Stimulated activated CD8-positive, alpha-beta memory T cell treated with anti-CD3 and anti-CD28 coated beads, Interleukin-2, amount 100 ng/mL, for 1 hour (primary cell): ENCODE measurements at places on chromosomes 7 and 10.

DNA sequence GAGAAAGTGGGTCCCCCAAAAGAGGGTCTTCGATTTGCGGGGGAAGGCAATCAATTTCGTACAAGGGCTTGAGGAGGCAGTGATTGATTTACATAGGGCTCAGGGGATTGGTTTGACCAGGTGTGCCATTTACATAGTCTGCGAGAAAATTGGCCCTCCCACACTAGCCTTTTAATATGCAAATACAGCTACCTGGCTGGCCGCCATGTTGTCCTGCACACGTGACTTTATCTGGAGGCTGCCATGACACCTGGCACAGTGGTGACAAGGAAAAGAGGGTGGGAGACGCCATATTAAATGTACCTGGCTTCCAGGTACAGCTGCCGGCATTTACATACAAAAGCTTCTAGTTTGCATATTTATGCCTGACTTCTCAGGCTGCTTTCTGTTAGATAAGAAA lies 1577.2 kb upstream of the LRRTM3 start:
- no peak for DNase-seq

- DNase-seq = no peak
These were observed 79.6 kb downstream of the HGF start for GRCh38 chr7:81690251-81690650.

DNA sequence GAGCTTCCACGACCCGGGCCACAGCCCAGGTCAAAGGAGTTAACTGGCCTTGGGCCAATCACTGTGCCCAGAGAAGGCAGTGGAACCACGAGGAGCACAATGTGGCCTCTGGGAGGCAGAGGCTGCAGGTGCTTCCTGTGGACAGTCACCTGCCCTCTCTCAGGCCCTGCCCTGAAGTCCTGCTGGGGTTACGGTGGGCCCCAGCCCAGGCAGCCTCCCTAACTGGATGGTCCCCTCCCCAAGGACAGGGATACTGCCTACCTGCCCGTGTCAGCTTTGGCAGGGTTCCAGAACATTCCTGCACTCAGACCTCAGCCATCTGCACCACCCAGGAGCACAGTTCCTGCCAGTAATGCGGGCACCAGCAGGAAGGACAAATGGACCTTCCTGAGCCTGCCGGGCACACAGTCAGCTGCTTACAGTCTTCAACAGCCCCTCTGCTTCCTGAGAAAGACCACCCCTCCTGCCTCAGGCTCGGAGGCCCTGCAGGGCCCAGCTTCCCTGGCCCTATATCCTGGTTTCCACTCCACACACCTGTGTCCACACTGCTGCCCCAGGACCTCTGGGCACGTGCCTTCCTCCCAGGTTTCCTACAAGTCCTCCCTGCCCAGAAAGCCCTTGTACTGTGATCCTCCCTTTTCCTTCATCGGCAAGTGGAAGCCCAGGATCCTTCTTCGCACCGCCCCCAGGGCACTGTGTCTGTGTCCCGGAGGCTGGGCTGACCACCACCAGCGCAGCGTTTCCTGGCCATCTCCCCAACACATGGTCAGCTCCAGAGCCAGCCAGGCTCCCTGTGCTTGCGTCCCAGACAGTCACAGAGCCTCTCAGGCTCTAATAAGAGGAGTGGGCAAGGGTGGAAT lies 23.3 kb downstream of the WDR86 start:
- DNase-seq = no peak

GRCh38 chr7:20146451-20146850 lies 70.7 kb downstream of the MACC1 start:
- DNase-seq = no peak

DNA sequence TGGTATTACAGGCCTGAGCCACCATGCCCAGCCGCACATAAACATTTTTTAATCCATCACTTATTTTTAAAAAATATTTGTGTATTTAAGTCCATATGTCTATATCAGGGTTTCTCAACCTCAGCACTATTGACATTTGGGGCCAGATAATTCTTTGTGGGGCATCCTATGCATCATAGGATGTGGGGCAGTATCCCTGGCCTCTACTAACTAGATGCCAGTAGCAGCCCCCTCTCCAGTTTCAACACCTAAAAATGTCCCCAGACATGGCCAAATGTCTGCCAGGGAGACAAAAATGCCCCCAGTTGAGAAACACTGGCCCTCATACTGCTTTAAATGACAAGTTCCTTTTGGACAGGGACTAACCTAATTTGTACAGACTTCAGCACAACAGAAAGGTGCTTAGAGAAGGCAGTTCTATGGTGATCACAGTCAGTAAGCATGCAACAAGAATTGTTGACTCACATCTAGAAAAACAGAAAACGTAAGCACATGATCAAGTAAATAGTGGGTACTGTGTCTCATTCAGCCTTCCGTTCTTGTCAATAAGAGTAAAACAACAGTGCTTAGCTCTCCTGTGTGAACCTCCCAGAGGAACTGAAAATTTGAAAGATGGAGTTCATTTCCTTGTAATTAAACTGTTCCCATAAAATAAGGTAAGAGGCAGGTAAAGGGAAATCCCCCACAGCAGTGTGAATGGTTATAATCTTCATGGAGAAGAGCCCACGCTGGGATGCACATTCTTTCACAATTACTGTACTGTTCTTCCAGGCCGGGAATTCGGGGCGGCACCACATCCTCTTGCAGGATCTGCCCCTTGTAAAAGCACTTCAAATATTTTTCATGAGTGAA lies 17.3 kb upstream of the ADRB1 start:
- DNase-seq = no peak

- no peak for DNase-seq
These were observed 739.6 kb downstream of the CCSER2 start for GRCh38 chr10:85067955-85068354.

- DNase-seq = no peak
These were observed 34.4 kb upstream of the DYNC1I1 start for GRCh38 chr7:95737828-95738505.

DNA sequence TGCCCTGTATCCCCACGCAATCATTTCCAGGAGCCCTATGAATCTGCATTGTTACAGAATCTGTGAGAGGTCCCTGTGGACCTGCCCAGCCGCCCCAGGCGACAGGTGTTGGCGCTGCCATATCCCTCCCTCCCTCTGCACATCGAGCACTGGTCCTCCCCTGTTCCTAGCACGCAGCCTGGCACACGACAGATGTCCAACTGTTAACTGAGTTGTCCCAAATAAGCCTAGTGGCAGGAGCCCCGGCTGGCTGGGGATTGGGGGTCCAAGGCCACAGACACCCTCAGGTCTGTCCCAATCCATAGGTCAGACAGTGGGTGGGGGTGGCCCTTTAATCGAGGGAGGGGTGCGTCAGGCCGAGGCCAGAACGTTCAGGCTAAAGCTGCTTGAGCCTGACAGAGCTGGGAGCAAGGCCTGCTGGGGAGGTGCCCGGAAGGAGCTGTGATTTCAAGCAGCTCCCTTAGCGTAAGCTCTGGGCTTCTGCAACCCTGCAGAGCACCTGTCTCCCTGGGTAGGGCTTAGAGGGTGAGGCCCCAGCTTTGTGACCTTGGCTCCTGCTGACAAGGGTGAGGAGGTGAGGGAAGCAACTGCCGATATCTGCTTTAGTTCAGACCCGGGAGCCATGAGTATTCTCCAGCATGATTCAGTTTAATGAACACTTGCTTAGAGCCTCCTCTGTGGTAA lies 40.1 kb downstream of the ADRA2A start:
- DNase-seq = no peak

GRCh38 chr10:3990307-3990706 lies 205.3 kb upstream of the KLF6 start:
- no peak for DNase-seq

DNA sequence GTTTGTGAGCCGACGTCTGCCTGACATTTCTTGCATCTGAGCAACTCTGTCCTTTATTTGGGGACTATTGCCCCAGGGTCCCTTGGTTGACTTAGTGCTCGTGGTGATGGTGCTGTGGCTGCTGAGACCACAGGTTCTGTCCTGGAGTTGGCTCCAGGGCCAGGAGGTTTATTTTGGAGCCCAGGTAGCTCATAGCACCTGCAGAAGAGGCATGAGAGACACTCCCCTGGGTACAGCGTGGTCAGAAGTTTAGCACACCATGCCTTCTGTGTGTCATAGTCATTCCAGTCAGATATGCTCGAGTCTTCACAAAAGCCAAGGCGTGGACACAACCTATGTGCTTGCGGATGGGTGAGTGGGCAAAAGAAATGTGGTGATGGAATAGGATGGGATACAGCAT lies 496.9 kb downstream of the TCERG1L start:
- DNase-seq = no peak

GRCh38 chr10:76577455-76577854 lies 1060.2 kb downstream of the KCNMA1 start:
- no peak for DNase-seq

- no peak for DNase-seq
These were observed 677.3 kb downstream of the NRG3 start for GRCh38 chr10:82552267-82552666.

GRCh38 chr10:86757113-86757972 lies 924 bp downstream of the BMPR1A start:
- no peak for DNase-seq

DNA sequence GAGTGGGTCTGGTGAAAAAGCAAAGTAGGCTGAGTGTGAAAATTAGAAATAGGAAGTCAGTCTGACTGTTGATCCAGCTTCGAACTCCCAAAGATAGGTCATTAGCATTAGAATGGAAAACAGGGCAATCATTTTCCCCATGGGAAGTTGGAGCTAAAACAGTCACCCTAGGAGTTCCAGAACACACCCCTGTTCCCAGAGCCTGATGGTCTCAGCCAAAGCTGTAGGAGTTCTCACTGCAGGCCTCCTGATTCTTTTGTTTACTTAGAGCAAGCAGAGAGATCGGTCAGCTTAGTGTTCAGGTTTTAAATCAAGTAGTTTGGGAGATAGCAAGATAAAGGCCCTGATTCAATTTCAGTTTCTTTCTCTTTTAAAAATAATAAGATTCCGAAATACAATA lies 28.8 kb upstream of the JCAD start:
- DNase-seq = no peak

GRCh38 chr7:131235489-131236317 lies 92.0 kb upstream of the MKLN1 start:
- peak; percentile 58 for DNase-seq

DNA sequence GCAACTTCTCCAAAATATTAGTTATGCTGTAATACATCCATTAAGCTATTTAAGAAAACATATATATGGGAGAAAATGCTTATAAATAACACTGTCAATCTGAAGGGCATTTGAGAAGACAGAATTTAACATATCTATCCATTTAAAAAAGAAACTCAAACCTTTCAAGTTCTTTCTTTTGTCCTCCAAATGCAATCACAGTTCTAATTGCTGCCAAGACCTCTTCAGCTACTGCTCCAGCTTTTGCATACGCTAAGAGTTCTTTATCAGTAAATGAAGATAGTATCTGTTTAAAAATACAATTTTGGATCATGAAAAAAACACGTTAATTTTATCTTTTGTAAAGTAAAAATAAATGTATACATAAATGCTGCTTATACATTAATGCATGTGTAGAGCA lies 39.6 kb downstream of the ABCB1 start:
- DNase-seq = no peak

DNA sequence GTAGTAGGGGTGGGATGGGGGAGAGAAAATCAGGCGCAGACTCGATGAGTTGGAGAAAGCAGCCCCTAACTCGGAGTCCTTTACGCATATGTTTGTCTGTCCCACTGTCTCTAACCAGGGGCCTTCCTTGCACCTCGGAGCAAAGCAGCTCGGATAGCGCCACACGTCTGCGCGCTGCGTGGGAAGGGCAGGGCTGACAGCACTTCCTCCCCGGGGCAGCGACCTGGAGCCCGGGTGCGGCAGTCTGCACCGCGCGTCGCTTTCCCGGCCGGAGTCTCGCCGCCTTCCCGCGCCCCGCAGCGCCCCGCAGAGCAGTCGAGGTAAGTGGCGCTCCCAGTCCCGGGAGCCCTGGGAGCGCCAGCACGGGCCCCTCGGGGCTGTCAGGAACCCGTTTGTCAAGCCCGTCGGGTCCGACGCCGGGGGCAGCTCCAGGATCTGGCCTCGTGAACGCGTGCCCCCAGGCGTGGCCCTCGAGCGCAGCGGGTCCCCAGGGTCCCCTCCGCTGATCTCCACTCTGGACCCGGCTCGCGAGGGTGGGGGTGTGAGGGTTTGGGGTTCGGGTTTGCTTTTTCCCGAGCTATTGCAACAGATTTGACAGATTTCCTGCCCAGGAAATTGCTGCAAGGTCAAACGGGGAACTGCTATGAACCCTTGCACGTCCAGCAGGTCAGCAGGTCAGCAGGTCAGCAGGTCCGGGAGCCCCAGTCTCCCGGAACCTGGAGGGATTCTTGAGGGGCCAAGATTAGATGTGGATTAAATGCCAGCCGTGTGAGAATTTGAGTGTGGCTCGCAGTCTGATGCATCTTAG lies 597 bp downstream of the APBB1IP start:
- DNase-seq = peak; percentile 47

- DNase-seq = no peak
These were observed 430.5 kb downstream of the MDFIC start for GRCh38 chr7:115352375-115352774.

DNA sequence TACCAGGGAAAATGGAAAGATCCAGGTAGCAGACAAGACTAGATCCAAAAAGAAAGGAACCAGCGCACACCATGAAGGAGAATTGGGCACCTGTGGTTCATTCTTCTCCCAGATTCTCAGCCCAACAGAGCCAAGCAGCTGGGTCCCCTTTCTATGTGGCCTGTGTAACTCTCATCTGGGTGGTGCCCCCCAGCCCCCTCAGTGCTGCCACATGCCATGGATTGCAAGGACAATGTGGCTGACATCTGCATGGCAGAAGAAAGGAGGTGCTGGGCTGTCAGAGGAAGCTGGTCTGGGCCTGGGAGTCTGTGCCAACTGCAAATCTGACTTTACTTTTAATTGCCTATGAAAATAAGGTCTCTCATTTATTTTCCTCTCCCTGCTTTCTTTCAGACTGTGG lies 21.4 kb downstream of the PRSS2 start:
- DNase-seq = no peak

DNA sequence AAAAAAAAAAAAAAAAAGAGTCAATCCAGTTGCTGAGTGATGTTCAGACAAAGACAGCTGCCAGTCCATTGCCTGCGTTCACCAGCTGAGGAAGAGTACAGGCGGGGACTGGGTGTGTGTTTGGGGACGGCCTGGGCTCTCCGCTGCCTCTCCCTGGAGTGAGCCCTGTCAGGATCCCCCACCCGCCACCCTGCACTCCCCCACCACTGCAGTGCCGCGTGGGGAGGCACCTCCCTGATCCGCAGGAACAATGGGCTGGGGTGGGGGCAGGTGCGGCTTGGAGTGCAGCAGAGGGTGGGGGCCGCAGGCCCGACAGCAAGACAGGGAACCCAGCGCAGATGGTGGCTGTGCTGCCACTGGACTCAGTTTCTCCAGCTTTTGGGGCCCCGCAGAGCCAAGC lies 1.4 kb downstream of the HSPA12A start:
- no peak for DNase-seq

DNA sequence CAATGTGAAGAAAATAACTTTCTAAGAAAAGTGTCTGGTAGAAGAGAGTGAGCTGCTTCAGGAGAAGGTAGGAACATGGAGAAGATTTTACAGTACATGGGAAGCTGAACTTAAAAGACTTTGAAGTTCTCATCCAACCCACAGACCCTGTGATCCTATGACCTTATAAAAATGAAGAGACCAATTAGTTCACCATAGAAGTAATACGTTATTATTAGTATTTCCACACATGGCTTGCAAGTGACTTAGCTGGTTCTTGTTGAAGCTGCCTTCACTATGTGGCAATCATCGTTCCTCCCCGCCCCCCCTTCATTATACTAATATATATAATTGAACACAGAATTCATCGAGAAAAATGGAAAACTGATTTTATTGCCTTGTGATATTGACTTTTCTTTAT lies 129.1 kb downstream of the SND1 start:
- no peak for DNase-seq
